ENCODE measurements at places on chromosomes 4 and X.

GRCh38 chrX:14501327-14501726 is 28.0 kb upstream of the GLRA2 start:
- no peak for DNase-seq

GRCh38 chrX:5117816-5118215 is 1110.9 kb downstream of the NLGN4X start:
- DNase-seq: no peak

DNA sequence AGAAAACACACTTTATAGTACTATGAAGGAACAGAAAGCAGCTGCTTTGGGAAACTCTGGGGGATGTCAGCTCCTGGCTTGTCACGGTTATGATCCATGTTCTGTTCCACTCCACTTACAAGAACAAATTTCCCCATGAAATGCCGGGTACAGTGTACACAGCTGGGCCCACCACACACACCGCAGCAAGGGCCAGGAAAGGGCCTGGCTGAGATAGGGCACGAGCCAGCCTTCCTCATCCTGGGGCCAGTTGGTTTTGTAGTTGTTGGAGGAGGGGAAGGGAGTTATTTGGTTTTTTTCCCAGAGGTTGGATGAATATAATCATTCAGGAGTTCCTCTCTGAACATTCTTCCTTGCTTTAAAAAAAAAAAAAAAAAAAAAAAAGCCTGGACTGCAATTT is 56.8 kb downstream of the SEPSECS start:
- no peak for DNase-seq

GRCh38 chr4:67770422-67770821 is 16.2 kb upstream of the GNRHR start:
- DNase-seq: no peak

- DNase-seq: no peak
Measured at GRCh38 chr4:26751838-26752237, 108.8 kb upstream of the STIM2 start.

- no peak for DNase-seq
Measured at GRCh38 chr4:126541820-126542219, 1090.9 kb upstream of the INTU start.

DNA sequence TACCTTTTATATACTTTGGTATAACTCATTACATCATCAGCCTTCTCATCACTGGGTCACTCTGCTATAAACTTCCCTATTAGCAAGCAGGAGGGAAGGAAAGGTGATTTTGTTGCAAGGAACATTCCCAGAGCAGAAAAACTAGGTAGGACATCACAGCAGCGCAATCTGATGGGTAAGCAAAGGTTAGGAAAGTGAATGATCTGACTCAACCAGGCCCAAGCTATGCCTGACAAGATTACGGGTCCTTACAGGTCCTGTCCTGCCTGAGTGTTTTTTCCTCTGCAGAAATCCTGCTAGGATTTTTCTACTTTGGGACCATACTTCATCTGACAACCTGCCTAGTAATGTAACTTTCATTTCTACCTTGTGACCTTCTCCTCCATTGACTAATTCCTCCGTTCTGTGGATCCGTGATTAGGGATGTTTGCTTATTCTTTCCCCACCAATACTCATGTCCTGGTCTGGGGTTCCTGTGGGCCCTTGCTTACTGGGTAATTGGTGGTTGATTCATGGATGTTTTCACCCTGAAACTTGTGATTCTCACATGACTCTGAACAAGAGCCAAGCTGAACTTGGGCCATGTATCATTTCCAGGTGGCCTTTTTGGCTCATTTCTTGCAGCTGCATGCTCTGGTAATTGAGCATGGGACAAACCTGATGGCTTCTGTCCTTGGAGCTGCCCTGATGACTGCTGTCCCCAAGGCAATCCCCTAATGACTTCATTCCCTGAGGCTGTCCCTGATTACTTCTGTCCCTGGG is 111.9 kb upstream of the KIT start:
- no peak for DNase-seq

DNA sequence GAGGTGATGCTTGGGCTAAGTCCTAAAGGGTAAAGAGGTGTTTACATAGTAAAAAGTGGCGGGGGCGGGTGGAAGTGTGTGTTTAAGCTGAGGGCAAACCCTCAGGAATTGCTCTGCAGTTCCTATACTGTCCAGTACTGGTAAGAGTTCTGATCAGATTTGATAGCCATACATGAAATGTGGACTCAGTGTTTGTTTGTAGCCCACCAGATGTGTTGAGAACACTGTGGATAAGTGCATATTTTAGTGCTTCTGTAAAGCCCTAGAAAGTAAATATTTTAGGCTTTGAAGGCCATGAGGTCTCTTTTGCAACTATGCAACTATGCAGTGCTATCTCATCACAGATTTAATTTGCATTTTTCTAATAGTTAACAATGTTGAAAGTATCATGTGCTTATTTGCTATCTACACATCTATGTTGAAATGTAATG is 80.7 kb upstream of the EOLA2 start:
- DNase-seq: no peak

GRCh38 chr4:105634402-105635080 is 73.9 kb downstream of the INTS12 start:
- DNase-seq: no peak

DNA sequence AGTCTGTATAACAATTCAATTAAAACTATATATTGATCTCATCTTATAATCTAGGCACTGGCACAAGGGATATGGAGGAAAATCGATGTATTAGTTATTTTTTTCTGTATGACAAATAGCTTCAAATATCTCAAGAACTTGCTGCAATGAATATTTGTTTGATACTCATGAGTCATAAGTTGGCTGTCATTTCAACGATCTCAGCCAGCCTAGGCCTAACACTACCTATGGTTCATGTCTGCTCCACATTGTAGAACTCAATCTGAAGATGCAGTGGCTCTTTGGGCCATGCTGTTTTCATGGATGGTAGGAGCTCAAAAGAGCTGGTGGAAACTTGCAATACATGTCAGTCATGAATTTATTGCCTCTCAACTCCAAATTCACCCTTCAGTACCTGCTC is 44.7 kb downstream of the MAGEB17 start:
- no peak for DNase-seq

DNA sequence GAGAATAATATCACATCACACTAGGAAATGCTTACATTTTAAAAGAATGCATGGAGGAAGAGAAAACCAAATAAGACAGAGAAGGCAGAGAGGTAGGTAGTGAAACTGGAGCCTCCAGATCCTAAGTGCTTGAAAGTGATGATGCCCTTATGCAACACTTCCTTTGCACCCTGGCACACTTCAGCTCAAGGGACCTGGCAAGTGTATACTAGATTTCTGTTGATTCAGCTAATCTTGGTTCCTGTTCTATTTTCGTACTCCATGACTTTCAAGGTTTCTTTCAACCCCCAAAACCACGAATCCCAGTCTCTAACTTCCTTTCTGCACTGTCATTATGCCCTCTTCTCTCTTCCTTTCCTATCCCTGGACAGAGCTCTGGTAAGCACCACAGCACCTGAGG is 36.9 kb upstream of the SH3KBP1 start:
- DNase-seq: no peak

GRCh38 chr4:40718586-40718985 is 31.2 kb upstream of the NSUN7 start:
- no peak for DNase-seq

DNA sequence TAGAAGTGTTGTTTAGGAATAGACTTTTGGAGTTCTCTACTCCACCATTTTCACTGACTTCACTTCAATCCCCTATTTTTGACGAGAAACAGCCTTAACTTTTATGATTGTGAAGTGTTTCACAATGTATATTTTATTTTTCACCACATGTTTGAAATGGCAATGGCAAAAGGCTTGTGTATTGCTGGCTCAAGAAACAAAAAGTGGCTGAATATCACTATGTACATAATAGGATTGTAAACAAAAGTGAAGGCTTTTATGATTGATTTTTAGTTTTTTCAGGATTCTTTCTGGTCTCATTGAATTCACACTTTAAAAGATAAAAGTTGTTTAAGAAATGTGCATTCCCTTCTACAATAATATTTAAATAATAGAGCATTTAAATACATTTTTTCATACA is 18.2 kb downstream of the MAGEB5 start:
- no peak for DNase-seq

GRCh38 chrX:138856881-138857604 is 145.5 kb upstream of the FGF13 start:
- DNase-seq: no peak

DNA sequence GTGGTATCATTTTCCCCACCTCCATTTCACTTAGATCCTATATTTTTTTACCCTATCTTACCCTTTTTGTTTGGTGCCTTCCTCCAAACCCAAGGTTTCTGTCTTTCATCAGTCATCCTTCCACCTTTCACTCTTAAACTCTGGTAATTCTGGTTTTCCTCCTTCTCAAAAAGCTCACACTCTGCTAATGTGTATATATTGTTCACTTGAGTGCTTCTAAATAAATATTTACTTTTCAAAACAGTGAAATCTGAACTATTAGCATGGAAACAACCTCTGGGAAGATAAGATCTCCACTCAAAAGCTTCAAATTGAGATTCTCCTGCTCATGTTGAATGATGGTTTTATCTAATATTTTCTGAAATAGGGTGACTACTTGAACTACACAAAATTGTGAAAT is 21.5 kb downstream of the XIAP start:
- DNase-seq: no peak

DNA sequence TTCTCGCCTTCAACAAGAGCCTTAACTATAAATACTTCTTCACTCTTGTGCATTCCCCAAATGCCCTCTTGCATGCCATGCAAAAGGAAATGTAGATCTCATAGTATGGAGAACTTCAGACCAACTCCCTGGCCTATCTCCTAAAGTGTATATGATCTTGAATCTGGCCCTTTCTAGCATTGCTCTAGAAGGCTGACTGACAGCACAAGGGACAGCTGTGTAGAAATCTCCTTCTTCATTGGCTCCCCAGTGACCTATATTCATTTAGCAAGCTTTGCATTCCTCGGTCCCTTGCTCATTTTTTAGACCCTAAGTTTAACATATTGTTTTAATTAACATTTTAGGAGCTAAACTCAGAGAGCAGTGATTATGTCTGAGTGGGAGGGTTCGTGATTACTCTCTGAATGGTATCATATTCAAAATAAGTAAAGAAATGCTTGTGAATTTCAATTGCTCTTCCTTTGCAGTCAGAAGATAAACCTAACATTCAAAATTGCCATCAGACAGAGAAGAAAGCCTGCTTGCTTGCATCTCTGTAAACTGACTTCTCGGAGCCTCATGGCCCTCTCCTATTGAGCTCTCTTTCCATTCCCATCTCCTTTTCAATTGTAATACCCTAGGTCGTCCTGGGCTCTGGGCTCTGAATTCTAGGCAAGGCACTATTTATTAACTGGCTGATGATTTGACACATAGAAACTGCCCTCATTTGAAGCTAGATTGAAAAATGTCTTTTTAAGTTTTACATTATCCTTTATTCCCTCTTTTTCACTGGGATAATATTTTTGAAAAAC is 120.3 kb upstream of the PRKG2 start:
- no peak for DNase-seq

DNA sequence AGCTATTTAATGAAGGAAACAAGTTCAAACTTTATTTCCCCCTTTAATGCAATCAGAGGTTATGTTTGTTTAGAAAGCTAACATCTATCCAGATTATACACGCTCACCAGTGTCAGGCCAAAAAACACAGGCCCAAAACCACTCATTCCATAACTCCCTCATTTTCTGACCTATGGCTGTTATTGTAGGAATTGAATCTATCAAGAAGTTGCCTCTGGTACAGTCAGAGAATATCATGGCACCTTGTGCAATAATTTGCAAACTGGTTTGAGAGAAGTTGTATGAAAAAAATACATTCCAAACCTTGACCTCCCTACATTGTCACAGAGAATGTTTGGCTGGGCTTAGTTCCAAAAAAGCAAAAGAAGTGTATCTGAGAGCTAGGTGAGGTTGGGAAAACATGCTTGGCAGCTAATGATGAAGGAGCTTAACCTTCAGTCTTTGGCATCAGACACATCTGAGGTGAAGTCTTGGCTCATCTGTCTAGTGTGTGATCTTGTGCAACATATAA is 591.0 kb downstream of the ANKRD50 start:
- DNase-seq: no peak

DNA sequence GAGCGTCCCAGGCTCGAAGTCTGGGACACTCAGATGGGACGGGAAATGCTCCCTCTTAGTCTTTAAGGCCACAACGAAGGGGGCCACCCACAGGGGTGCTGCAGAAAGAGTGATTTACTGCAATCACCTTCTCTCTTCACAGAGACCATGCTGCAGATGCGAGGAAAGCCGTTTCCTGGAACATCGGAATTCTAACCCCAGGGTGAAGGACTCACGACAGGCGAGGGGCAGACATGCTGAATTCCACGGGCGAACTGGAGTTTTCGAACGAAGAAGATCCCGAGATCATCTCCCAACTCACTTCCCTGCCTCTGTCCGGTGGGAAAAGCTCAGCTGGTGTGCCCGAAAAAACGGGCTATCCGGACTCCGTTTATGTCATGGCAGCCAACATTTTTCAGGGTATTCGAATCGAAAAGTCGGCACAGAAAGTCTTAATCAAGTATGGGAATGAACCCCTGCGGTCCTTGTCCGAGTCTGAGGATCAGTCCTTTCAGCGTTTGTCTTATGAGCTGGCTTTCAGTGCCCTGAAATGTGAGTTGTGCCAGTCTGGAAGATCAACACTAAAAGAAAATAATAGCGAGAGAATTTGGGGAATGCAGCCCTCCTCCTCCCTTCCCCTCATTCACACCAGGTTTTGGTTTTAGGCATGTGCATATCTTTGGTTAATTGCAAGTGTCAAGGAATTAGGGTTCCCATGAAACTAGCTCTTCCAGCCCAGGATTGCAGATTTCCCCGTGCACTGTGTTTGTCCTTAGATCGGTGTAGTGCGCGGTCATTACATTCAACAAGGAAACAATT is 905 bp downstream of the NSUN7 start:
- no peak for DNase-seq

DNA sequence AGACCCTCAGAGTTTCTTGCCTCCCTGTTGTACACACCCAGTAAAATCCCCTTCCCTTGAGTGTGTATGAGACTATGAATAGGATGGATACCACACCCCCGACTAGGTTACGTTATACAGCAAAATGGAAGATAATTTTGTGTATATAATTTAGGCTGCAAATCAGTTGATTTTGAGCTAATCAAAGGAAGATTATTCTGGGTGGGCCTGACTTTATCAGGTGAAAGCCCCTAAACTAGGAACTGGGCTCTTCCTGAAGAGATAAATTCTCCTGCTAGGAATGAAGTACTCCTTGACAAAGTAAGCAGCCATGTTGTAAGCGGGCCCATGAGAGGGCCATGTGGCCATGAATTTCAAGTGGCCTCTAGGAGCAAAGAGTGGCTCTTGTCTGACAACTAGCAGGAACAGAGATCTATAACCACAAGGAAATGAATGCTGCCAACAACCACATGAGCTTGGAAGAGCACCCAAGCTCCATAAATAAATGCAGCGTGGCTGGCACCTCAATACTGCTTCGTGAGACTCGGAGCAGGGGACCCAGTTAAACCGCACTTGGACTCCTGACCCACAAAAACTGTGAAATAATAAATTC is 646.4 kb downstream of the IL1RAPL1 start:
- no peak for DNase-seq

- no peak for DNase-seq
Measured at GRCh38 chr4:185246453-185246852, 37.1 kb downstream of the SNX25 start.

- no peak for DNase-seq
Measured at GRCh38 chr4:150805183-150806025, 209.7 kb downstream of the LRBA start.

- DNase-seq: no peak
Measured at GRCh38 chr4:107856901-107857300, 32.2 kb downstream of the SGMS2 start.

Data from anterior cingulate cortex (tissue), 58 donors.